ENCODE measurements at places on chromosomes 6 and 20.
A peak's percentile ranks its signal among the peaks of the same experiment; 100 is the strongest.

DNA sequence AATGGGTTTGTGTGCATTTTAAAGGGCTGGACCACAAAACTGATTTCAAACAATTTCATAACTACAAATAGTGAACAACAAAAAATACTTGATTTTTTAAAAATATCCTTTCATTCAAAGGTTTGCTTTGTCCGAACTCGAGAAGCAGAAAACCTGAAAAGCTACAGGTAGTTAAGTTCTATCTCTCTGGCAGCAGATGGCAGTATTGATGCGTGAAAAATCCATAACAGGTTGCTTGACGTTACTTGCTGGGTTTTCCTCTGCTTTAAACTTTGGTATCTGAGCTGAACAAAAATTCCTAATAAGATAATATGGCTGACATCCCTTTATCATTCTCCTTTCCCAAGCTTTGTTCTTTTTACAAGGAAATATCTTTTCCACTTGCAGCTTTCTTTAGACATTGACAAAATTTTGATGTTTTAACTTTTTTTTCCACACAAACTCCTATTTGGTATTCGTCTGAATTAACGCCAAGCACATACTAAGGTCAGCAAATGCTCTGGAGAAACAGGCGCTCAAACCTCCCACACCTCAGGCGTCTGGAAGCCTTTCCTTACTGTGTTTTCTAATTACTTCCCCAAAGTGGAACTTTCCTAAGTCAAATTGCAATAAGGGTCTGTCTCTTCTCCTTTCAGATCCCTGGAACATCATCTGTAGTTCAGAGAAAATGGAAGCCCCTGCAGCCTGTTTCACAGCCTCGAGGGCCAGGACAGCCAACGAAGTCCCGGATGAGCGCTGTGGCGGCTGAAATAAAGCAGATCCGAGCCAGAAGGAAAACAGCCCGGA is 50.3 kb upstream of the GFRAL start:
- peak; percentile 46 for DNase-seq

DNA sequence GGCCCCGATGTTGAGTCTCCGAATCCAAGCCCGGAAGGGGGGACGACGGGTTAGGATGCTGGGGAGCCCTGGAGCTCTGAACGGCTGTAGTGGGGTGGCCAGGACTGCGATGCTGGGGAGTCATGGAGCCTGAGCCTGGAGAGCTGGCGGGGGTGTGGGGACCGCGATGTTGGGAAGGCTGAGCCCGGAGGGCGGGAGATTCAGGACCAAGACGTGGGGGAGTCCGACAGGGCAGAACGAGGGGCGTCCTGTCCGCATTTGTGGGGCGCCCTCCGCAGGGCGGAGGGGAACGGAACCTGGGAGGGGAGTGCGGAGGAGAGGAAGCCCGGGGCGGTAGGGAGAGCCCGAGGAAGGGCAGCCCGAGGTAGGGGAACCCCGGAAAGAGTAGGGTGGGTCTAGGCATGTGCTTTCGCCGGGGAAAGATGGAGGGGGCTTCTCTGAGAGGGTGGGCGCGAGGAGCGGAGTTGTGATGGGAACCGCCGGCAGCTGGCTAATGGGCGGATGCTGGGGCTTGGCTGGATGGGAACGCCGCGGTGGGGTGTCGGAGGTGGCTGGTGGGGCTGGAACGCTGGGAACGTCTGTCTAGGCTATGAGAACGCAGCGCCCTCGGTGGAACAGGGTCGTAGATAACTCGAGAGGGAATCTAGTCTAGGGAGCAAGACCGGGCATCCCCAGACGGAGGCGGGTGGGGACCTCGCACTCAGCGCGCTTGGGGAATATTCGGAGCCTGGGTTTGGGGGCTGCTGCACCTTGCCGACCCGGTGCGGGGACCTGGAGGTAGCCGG is 684 bp downstream of the PAQR8 start:
- DNase-seq = no peak

- DNase-seq = no peak
These were observed 6.5 kb downstream of the CEP162 start for GRCh38 chr6:84220809-84221409.

DNA sequence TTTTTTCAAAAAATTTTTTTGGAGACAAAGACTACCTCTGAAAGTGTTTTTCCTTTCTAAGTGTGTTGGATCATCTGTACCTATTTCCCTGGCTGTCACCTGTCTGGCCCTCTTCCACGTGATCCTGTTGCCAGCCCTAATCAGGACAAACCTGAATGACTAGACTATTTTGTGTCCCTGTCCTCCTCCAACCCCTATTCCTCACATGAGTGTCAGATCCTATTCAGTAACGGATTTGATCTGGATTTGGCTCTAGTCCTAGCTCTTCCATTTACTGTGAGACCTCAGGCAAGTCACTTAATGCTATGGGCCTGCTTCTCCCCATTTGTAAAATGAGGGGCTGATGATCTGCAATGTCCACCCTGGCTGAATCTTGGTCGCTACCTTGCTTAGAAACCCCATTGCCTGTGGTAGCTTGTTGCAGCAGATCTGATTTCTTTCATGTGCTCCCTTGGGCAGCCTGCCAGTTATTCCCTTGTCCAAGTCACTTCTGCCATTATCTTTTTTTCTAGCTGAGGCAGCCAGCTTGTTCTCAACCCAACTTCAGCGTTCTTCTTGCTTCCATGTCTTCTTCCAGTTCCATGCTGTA is 4.8 kb downstream of the PHF20 start:
- no peak for DNase-seq

- no peak for DNase-seq
These were observed 239.5 kb upstream of the RAB32 start for GRCh38 chr6:146304181-146304580.

- DNase-seq = no peak
These were observed 128.0 kb downstream of the RIN2 start for GRCh38 chr20:19885939-19886660.

GRCh38 chr6:161736326-161736725 is 462.5 kb upstream of the AGPAT4 start:
- no peak for DNase-seq

GRCh38 chr20:50919567-50919966 is 11.7 kb downstream of the ADNP start:
- DNase-seq = no peak

DNA sequence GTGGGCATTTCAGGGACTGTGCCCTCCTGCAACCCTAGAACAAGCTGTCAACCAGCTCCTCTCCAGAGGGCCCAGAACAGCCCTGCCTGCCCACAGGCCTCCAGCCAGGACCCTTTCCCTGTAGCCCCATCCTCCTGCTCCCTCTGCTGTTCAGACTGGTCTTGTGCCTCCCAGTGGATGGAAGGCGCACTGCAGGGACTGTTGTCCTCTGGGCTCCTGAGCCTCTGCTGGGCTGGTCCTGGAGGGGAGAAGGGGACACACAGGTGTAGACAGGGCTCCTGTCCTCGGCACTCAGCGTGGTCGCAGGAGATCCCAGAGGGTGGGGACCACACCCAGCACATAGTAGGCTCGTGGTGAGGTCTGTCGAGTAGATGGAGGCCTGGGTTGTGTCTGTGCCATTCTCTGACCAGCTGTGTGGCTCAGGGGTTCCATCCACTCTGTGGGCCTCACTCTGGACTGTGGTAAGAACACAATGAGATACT is 11.5 kb downstream of the ITPR3 start:
- peak; percentile 18 for DNase-seq

GRCh38 chr6:151948002-151948743 is 140.7 kb downstream of the ESR1 start:
- no peak for DNase-seq

GRCh38 chr6:36364669-36365479 is 22.6 kb downstream of the ETV7 start:
- DNase-seq = no peak

GRCh38 chr6:158996856-158997255 is 3.1 kb downstream of the RSPH3 start:
- no peak for DNase-seq

DNA sequence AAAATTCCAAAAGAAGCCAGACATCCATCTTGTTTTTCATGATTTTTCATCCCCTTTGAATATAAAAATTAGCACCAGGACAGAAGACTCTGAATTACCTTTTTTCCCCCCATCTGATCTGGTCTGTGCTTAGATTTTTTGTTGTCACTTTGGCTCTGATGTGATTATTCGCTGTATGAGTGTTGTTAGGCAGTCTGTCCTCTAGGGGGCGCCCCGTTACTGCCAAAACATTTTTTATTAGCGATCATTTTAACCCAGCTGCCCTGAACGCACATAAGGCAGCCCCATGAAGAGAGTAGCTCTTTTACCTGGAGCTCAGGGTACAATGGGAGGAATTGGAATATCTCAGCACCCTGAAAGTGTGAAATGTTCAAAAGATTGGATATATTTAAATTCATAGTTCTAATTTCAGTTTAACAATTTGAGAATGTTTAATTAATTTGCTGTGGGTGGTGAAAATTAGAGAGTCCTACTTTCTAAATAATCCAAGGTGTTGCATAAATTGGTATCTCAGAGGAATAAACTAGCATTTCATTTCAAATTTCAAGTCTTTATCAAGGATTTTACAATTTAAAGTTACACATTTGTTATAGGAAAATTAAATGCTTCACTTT is 60.8 kb downstream of the PRPH2 start:
- peak; percentile 20 for DNase-seq

DNA sequence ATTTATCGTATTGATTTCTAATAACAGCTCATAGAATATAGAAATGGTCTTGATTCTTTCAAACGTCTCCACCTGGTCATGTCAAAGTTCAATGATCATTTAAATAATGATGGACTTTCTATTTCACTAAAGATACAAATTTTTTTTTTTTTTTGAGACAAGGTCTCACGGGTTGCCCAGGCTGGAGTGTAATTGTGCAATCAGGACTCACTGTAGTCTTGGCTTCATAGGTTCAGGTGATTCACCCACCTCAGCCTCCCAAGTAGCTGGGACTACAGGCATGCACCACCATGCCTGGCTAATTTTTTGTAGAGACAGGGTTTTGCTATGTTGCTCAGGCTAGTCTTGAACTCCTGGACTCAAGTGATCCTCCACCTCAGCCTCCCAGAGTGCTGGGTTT is 25.2 kb downstream of the KLHL31 start:
- no peak for DNase-seq

DNA sequence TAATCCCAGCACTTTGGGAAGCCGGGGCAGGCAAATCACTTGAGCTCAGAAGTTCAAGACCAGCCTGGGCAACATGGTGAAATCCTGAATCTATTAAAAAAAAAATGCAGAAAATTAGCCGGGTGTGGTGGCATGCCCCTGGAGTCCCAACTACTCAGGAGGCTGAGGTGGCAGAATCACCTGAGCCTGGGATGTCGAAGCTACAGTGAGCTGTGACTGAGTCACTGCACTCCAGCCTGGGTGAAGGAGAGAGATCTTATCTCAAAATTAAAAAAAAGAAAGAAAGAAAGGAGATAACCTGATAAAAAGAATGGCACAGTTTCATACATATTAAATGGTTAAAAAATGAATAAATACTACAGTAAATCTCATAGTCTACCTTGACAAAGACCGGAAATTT is 123.6 kb upstream of the TNFAIP3 start:
- DNase-seq = no peak

DNA sequence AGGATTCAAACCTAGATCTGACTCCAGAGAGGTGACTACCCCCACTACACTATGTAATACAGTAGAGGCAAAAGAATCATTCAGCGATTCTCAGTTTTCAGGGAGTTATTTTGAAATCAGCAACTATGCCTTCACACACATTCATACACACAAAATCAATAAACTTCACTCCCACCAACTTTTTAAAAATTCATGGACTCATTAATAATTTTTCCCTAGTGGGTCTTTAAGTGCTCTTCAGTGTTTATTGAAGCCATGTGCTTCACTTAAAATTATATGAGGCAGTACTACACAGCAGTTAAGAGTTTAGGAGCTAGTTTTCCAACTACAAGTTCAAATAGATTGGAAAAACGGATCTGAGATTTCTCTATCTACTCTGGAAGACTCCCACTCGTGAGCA is 452.7 kb upstream of the ADGRB3 start:
- no peak for DNase-seq

GRCh38 chr6:104682722-104683643 is 176.7 kb downstream of the HACE1 start:
- no peak for DNase-seq

DNA sequence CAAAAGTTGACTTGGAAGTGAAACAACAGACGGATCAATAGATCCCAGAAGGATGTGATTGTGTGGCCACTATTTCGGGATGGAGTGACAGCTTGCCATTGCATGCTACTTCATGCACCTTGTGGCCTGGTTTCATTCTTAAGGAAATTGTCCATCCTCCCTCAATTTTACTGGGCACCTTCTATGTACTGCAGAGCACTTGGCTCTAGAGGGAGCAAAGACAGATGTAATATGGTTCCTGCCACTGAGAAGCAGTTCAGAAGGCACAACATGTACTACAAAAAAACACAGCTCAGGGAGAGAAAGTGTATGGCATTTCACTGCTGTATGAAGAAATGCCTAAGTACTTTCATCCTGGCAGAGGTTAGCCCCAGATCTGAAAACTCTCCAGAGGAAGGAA is 91.9 kb downstream of the FOXA2 start:
- DNase-seq = no peak

- DNase-seq = no peak
These were observed 122.8 kb downstream of the ALDH8A1 start for GRCh38 chr6:134826889-134827737.

GRCh38 chr6:6715465-6715864 is 126.9 kb downstream of the LY86 start:
- no peak for DNase-seq

- no peak for DNase-seq
These were observed 68.3 kb upstream of the BTBD3 start for GRCh38 chr20:11849270-11849915.

DNA sequence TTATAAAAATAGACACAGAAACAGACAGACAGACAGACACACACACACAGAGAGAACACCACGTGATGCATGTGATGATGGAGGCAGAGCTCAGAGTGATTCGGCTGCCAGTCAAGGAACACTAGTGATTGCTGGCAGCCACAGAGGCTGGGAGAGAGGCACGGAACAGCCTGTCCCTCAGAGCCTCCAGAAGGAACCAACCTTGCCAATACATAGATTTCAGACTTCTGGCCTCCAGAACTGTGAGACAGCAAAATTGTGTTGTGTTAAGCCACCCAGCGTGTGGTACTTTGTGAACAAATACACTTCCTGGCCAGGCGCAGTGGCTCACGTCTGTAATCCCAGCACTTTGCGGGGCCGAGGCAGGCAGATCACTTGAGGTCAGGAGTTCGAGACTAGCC is 9.5 kb upstream of the PARD6B start:
- no peak for DNase-seq

DNA sequence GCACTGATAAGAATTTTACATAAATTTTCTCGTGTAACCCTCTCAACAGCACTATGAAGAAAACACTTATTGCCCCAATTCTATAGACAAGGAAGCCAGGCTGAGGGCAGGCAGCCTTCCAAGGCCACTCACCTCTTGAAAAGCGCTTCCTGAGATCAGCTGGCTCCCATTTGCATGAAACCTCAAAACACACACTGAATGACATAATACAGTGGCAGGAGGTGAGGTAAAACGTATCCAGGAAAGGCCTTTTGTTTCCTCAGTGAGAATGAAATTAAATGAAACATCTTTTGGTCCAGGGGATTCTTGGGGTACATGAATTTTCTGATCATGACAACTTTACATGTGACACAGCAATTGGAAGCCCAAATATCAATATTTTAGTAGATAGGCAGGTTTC is 112.5 kb downstream of the WDR27 start:
- no peak for DNase-seq

Data from NCI-H1930 (cell line).